ENCODE measurements at places on chromosomes 4 and X.
A peak's percentile ranks its signal among the peaks of the same experiment; 100 is the strongest.

DNA sequence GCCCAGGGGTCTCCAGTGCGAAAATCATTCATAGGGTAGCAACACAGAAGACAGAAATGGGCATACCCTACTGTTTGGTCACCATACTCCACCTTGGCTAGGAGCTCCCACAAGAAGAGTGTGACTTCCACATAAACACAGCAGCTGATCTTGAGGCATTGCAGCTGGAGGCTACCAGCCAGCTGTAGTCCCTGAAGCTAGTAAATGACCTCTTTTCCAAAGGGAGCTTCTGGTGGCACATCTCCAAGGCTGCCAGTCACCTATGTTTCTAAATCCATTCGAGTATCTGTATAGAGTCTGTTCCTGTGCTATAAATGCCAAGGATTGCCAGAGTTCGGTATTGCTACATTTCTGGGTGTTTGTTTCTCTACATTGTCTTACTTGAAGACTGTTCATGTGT lies 21.3 kb upstream of the PNPLA4 start:
- no peak for DNase-seq

DNA sequence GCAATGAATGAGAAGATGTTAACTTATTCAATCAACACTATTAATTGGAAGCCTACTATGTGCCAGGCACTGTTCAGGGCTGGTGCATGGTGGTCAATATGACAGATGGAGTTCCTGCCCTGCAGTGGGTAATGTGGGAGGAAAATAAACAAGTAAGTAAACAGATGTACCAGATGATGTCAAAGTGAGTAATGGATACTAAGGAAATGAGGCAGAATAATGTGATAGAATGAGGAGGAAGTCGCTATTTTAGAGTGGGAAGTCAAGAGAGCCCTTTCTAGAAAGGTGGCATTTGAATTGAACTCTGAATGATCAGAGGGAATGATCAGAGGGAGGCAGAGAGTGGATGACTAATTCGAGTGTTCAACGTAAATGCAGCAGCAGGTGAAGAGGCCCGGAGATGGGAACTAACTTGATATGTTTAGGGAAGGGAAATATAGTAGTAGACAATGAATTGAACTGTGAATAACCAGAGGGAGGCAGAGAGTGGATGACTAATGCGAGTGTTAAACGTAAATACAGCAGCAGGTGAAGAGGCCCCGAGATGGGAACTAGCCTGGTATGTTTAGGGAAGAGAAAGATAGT lies 48.3 kb downstream of the HMGB3 start:
- DNase-seq, result no peak

- peak; percentile 30 for DNase-seq
Observed at GRCh38 chr4:82430964-82431745, 765 bp downstream of the ENOPH1 start.

GRCh38 chr4:129326571-129327460 lies 230.9 kb downstream of the C4orf33 start:
- no peak for DNase-seq

DNA sequence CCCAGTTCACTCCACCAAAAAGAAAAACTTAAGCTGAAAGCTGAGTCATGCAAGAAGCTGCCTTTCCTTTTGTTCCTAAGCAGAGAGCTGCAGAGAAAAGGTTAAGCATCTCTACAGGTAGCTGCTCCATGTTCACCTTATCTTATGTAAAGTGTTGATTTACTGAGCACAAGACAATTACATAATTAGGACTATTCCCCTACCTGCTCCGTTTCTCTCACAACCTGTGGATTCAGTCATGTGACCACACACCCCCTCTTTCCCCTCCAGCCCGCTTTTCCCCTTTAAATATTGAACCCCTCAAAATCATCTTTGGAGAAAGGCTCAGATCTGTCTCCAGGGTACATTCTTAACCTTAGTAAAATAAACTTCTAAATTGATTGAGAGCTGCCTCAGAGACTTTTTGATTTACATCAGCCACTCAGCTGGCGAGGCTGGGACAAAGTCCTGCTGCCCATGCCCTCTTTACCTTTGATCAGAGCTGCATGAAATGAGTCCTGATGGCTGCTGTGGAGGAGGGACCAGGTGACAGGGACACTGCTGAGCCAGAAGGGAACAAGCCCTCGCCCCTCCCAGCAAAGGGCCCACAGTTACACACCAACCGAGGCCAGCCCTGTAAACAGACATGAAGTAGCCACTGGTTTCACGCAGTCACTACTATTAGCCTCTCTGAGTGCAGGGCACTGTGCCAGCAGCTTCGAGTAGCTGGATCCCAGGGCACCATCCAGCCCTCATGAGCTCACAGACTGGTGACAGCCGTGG lies 53.9 kb upstream of the C4orf50 start:
- DNase-seq, result no peak

- DNase-seq, result no peak
Observed at GRCh38 chr4:129246145-129246544, 150.2 kb downstream of the C4orf33 start.

DNA sequence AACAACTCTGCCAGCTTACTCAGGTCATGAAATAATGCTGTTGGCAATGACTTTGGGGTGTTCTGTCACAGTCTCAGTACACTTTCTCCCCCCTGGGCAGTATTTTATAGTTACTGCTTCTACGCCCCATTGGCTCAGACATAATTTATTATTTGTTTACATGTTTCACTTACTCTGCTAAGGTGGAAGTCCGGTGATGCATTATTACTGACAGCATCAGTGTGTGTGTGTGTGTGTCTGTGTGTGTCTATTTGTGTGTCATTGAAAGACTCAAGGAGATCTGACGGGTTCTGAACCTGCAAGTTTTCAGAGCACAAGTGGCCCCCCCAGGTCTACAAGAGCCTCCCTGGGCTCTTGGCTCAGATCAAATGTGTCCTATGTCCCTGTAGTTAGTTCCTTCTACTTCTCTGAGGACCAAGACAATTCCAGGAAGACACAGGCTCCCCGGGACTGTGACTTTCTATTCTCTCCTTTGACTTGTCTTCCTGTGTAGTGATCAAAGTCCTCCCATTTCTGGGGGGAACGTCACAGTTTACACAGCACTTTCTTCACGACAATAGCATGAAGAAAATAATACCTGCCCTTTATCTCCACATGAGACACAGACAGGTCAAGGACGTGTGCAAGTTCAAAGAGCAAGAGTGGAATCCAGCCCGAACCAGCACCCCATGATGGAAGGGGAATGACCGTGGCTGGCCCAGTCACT lies 283.7 kb upstream of the GATB start:
- no peak for DNase-seq

GRCh38 chrX:40056420-40056819 lies 41.3 kb downstream of the BCOR start:
- no peak for DNase-seq

- no peak for DNase-seq
Observed at GRCh38 chrX:150762258-150763165, 69.3 kb downstream of the MTMR1 start.

GRCh38 chr4:94076498-94076897 lies 131.2 kb upstream of the SMARCAD1 start:
- no peak for DNase-seq

DNA sequence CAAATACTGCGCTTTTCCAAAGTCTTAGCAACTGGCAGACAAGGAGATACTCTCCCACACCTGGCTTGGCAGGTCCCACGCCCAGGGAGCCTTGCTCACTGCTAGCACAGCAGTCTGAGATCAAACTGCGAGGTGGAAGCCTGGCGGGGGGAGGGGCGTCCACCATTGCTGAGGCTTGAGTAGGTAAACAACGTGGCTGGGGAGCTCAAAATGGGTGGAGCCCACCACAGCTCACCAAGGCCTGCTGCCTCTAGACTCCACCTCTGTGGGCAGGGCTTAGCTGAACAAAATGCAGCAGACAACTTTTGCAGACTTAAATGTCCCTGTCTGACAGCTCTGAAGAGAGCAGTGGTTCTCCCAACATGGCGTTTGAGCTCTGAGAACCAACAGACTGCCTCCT lies 23.0 kb upstream of the NFKB1 start:
- DNase-seq, result no peak

DNA sequence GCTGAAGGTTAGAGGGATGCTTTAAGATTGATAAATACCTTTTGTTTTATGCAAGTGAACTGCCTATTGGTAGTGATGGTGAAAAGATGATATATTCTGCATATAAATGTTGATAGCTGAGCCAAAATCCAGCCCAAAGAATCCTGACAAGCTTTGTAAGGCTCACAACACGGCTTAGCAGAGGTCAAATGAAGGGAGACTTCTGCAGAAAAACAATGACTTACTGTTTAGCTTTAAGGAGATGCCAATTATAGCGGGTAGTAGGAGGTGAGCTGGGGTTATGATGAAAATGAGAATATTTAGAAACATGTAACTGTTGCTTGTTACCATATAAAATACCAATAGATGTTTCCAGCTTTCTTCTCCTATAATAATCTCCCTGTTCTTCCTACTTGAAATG lies 97.1 kb downstream of the AFF1 start:
- no peak for DNase-seq

DNA sequence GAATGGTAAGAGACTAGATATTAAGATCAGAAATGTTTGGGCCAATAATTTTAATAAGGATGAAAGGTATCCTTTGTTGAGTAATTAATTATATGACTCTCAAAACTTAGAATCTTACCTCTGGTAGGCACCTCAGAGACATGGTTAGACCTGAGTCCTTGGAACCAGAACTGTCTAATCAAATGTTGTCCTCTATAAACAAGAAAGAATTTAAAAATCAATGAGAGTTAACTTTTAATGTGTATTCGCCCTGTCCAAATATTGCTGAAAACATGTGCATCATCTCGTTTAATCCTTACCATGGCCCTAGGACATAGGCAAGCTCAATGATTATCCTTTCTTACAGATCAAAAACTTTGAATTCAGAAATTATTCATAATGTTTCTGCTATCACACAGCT lies 24.0 kb upstream of the NUDT11 start:
- DNase-seq, result no peak

GRCh38 chrX:77347572-77347971 lies 99.6 kb upstream of the FGF16 start:
- DNase-seq, result no peak

DNA sequence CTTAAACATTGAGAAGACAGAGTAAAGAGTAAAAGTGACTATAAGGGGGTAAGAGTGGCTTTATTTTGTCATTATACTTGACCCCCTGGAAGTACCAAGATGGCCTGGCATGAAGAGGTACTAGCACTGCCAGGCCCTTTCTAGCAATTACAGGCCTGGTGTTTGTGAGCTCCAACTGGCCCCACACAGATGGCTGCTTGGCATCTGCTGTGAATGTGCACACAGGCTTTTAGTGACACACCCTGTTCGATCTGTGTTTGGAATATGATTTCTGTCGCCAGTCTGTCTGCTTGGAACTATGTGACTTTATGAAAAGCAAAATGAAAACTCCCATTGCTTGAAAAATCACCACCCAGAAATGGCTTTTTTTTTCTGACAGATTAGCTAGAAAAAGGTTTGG lies 123.3 kb downstream of the CLCN4 start:
- DNase-seq, result no peak

DNA sequence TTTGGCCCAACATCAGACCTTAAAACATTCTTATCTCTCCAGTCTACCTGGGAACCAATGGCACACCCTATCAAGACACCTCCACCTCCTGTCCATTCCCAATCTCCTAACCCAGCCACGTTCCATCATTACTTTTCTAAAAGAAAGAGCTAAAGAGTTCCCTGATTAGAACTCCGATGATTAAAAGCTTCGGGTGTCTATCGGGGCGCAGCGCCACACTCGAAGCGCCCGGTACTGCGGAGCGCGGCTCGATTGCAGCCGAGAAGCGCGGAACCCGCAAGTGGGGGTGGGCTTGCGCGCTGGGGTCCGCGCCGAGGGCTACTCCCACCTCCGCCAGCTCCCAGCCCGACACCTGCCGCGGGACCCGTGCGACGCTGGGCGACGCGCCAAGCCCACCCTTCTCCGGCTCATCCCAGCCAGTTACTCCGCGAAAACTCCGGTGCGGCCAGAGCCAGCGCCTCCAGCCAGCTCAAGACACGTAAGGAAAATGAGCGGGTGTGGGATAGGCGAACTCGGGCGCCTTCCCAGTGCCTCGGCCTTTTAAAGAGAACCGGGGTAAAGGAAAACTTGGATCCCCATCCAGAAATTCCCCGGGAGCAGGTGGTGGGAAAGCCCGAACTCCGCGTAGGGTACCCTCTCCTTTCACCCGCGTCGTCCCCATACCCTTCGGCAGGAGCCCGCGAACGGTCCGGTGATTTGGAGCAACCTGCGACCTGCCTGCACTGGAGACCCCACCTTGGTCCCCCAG lies 593 bp downstream of the NPY1R start:
- DNase-seq, result peak; percentile 8

GRCh38 chr4:7757501-7758471 lies 181.9 kb downstream of the AFAP1 start:
- no peak for DNase-seq

DNA sequence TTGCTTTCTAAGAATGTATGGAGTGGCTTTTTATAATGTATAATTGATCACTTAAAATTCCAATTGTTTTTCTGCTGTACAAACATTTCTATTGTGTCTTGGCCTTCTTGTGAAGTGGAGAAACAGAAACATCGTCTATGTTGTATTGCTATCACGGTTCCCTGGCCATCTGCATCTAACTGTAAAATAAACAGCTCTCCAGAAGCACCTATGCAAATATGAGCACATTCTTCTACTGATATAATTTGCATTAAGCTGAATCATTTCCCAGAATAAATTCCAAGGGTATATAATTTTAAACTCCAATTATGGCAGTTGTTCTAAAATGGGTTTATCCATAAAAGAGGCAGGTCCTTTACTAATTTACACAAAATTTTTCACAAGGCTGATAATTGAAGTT lies 261.6 kb upstream of the STS start:
- no peak for DNase-seq

DNA sequence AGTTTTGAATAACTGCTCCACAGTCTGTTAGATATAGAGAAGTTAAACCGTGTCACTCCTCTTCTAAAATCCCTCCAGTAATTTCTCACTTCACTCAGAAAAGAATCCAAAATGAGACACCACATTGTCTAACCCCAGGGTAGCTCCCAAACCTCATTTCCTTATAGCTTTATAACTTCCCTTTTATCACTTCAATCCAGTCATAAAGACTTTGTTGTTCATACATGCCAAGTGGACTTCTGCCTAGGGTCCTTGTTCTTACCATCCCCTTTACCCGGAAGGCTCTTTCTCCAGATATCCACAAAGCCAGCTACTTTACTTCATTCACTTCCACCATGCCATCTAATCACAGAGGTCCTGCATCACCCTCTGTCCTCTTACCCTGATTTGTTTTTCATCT lies 156.2 kb downstream of the GABRB1 start:
- no peak for DNase-seq

DNA sequence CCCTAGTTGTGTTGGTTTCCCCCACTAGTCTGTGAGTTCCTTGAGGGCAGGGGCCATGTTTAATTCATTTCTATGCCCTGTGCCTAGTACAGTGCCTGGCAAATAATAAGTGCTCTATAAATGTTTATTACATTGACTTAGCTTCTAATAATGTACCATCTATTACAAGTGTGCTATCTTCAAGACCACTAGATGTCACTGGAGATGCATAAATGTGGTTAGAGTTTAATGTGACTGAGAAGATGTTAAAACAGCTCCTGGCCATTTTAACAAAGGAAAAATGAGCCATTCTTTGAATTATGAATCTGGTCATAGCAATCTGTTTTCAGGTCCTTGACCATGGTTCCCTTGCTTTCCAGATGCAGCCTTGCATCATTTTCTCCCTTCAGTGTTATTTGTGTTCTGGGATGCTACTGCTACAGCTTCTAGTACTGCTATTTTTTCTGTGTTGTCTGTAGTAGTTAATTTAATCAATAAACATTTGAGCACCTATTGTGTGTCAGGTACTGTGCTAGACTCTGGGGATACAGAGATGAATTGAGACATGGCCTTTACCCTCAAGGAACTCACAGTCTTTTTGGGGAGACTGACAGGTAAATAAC lies 43.2 kb downstream of the SLC9A6 start:
- peak; percentile 70 for DNase-seq

Data from hematopoietic multipotent progenitor cell treated with erythropoietin and hydrocortisone succinate and interleukin-3 and kit ligand, for 6 days (in vitro differentiated cells).